AG04449 (cell line): ENCODE measurements at places on chromosomes 6 and 20.

- DNase-seq, result no peak
Observed at GRCh38 chr20:53903652-53903987, 166.8 kb downstream of the BCAS1 start.

DNA sequence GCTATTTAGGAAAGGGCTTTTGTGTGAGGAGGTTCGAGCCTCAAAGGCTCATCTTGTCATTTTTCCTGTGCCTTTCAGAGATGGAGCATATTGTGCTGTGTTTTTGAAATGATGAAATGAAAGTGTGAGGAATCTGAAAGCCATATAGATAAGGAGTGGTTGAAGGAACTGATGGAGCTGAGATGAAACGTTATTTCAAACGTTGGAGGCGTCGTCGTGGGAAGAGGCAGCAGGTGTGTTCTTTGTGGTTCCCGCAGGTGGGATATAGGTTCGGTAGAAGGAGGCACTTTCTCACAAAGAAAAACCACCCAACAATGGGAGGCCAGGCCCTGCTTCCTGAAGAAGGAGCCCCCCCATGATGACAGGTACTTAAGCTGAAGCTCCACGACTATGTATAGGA is 83.2 kb upstream of the SNAP25 start:
- DNase-seq, result no peak

- no peak for DNase-seq
Observed at GRCh38 chr6:74091136-74091793, 395.3 kb downstream of the CD109 start.

DNA sequence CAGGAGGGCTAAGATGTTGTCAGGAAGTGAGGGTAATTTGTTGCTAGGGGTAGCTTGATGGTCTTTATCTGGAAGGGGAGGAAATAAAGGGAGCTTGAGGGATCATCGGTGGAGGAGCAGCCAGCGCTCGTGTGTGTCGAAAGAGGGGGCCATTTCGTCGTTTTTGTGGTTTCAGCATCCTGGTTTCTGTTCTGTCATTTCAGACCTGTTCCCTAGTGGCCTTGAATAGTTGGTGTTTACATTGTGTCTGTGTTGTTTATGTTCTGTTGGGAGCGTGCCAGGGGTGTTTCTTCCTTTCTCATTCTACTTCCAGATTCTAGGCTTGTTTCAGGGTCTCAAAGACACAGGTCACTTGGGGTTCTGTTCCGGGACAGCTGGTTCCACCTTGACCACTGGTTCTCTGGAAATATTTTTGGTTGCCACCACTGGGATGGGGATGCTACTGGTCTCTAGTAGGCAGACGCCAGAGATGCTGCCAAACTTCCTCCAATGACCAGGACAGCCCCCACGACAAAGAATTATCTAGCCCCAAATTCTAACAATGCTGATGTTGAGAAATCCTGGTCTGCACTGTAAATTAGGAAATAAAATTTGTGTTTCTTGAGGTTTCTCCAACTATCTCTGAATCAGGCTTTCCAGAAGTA is 113.9 kb upstream of the NAA20 start:
- no peak for DNase-seq

- DNase-seq, result peak; percentile 42
Observed at GRCh38 chr20:23622839-23623343, 14.9 kb downstream of the CST3 start.

DNA sequence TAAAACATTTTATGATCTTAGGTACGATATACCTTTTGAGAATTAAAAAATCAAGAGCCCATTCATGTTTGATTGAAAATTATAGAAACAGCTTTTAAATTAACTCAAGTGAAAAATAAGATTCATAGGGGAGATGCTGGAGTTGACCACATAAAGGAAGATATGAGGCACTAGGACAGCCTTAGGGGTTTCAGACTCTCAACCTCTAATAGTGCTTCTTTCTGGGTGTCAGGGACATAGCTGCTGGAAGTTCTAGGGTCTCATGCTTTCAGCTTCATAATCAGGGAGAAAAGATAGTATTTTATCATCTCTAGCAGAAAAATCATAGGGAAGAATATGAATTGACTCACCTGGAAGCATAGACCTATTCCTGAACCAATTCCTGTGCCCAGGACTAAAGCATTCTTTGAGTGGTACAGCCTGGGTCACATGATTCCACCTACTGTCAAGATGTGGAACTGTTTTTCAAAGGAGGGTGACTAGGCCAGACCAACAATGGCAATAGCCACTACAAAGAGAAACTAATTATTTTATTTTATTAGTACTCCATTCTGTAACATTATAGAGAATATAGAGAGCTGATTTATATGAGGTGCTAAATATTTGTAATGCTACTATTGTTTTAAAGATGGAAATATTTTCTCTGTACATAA is 27.8 kb upstream of the CENPW start:
- no peak for DNase-seq

GRCh38 chr6:89139509-89140346 is 6.1 kb upstream of the PM20D2 start:
- no peak for DNase-seq

GRCh38 chr6:87482366-87482765 is 9.6 kb downstream of the SLC35A1 start:
- DNase-seq, result no peak

DNA sequence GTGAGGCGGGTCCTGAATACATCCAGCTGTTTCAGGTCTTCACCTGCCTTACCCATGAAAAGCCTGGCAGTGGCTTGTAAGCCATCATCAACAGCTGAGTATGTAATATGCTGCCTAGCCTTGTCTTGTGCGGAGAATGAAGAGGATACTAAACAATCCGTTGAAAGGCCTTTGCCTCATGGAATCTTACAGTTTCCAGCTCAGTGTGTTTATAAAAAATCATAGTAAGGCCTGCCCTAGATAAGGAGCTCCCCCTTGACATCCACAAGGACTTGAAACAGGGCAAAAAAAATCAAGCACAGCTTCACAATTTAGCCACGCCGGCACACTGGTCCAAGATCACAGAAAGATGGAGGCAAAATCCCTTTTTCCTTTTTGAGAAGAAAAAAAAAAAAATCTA is 115.7 kb downstream of the KIF16B start:
- DNase-seq, result no peak

- DNase-seq, result no peak
Observed at GRCh38 chr6:141445928-141446628, 686.6 kb upstream of the GJE1 start.

GRCh38 chr20:51084593-51085377 is 61.9 kb upstream of the KCNG1 start:
- no peak for DNase-seq

DNA sequence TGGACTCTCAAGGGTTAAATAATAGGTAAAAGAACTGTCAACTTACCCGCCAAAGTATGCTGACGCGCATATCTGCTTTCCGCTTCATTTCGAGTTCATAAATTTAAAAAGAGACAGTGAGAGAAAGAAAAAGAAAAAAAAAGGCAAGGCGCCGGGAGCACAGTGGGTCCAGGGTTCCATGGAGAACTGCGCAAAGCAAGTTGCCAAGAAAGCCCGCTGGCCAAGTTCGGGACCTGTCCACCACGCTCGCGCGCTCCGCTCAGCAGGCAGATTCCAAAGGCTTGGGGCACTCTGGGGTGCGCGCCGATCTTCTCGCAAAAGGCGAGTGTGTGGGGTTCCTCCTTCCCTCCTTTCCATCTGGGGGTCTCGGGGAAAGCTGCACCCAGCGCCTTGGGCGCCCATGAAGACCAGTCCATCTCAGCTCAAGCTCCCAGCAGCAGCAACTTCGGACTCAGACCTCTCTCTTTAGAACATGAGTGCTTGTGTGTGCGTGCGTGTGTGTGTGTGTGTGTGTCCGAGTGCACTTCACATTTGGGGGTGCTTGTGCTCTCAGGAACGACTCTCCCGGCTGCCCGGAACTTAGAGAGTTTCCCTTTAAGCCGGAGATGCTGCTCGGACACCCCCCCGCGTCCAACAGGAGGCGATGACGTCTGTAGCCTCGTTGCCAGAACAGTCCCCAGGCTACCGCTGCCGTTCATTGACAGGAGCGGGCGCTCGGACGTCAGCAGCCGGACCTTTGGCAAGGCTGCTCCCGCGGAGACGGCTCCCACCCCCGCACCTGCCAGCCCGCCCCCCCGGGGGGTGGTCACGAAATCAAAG is 180.0 kb downstream of the TBXT start:
- DNase-seq, result peak; percentile 63

- DNase-seq, result no peak
Observed at GRCh38 chr6:6771224-6771945, 182.9 kb downstream of the LY86 start.

DNA sequence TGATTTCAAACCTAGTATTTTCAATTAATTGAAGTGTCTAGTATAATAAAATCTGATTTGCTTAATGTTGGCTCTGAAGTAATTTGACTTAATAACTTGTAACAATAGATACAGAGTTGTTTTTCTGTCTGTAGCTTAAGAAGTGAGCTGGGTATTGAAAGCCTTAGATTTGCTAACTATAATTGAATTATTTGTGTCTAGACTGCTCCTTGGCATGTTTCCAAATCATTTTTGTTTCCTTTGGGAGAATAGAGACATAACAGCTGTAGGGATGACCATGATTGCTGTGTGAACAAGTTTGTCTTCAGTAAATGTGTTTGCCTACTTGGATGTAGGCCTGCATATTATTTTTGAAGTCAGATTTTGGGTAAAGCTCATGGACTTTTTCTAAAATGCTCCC is 115.4 kb downstream of the SCAF8 start:
- DNase-seq, result no peak

DNA sequence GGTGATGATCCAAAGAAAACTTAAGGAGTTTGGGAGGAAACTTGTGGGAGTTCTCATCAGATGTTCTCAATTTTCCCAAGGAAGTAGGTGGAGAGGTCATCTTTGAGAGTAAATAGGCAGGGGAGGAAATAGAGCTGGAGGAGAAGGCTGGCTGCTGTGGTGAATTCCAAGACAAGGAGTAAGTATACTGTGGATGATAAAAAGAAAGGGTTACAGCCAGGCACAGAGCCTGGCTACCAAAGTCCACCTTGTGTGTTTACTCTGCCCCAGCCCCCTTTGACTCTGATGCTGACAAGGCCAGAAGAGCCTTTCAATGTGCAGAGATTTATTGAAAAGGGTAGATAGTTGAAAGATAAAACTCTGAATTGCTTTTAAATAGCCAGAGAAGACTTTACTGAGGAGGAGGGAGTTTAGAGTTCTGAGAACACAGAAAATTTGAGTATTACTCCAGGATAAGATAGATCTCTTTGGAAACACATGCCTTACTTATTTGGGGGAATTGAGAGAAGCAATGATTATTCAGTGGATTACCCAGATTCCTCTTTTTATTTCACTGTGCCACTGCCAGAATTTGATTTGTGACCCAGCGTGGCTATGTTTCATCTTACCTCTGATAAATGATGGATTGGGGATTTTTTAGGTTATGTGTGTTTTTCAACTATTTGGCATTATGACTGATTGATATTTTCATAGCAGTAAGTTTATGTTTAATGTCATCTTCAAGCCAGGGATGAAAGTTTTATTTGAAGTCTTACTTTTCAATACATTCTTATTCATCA is 182.6 kb upstream of the JAG1 start:
- no peak for DNase-seq

GRCh38 chr20:36572701-36573102 is 695 bp upstream of the TGIF2 start:
- no peak for DNase-seq

GRCh38 chr6:137798846-137799245 is 68.2 kb upstream of the TNFAIP3 start:
- DNase-seq, result no peak

DNA sequence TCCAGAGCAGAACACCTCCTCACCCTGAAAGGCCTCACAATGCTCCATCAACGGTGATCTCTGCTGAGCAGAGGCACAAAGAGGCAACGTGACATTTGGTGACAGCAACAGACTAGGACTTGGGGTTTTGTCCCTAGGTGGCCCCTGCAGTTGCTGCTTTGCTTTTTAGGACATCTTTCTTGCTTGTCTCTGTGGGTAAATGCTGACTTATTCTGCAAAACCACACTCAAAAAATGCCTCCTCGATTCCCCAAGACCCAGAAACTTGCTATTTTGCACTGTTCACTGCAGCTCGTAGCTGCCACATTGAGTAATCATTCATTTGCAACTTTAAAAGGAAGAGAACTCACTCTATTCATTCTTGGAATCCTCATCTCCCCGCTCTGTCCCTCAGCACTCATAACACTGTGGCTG is 209.9 kb downstream of the LY86 start:
- DNase-seq, result no peak

DNA sequence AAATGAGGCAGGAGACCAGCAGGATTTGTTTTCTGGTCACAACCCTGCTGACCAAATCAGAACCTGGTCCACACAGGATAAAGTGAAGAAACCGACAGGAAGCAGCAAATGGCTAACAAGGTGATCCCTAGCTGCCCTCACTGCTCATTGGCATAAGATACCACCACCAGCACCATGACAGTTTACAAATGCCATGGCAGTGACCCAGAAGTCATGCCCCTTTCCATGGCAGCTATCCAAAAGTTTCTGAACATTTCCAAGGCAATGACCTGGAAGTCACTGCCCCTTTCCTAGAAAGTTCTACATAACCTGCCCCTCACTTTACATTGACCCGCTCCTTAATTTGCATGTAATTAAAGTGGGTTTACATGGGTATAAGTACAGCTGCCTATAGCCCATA is 185.2 kb downstream of the QKI start:
- DNase-seq, result no peak

DNA sequence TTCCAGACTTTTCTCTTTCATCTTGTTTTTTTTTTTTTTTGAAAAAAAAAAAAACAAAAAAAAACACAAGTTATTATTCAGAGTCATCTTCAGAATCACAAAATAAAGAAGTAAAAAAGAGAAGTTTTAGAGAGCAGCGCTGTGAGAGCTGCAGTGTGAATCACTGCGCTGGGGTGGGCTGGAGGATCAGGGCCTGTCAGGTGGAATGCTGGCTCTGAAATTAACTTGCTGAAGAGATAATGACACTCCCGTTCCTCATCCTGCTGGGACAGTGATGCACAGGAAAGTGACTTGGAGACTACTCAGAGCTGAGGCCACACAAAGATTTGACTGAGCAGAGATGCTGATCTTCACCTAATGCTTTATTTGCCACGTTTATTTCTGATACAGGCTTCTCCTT is 42.7 kb upstream of the CLDN20 start:
- DNase-seq, result no peak

DNA sequence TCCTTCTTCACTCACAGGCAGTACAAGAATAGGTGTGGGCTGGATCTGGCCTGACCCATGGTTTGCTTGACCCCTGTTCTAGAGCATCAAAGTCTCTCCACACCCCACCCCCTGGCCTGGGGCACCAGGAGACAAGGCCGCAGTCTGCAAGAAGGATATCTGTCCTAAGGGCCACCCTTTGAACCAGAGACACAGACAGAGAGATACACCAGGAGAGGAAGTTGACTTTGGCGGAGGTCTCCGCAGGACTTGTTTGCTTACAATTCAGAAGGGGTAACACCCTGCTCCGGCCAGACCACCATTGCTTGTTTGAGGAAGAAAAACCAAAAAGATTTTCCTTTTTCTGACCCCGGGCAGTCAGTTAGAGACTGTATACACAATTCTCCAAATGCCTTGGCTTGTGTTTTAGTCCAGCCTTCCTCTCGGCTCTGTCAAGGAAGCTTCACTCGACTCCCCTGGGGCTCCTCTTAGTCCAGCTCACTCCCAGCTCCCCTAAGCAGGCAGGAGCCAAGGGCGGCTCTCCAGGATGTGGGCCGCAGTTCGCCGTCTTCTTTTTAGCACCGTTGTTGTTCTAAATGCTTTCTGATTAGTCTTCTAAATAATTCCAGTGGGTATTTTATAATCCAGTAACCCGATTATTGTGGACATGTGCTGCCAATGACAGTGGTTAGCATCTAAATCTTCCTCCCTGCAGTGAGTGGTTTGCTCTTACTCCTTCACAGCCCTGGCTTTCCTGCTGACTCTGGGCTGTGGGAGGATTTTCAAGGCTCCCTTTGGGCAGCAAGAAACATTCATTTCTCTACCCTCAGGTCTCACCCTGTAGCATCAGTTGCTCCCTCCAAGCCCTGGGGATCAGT is 58.6 kb upstream of the MRPS10 start:
- no peak for DNase-seq

- DNase-seq, result no peak
Observed at GRCh38 chr6:154874773-154875592, 120.1 kb upstream of the TIAM2 start.
